CD4-positive, alpha-beta T cell treated with Interleukin-17A for 4 hours (primary cell): ENCODE measurements at places on chromosomes 4 and X.
A peak's percentile ranks its signal among the peaks of the same experiment; 100 is the strongest.

DNA sequence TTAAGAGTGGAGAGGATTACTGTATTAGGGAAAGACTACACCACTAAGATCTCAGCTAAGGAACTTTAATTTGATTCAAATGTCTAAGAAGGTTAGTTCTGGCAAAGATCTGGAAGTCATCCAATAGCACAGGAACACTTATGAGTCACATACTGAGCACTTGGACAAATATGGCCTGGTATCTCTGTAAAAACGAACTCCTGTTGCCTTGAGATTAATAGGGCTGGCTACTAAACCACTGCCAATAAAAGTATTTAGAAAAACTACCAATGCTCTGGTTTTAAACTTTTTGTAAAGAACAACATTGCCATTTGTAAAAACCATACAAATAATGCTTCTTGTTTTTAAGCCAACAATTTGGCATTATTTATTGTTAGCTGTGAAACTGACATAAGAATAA is 70.5 kb downstream of the SEC24D start:
- DNase-seq: no peak

DNA sequence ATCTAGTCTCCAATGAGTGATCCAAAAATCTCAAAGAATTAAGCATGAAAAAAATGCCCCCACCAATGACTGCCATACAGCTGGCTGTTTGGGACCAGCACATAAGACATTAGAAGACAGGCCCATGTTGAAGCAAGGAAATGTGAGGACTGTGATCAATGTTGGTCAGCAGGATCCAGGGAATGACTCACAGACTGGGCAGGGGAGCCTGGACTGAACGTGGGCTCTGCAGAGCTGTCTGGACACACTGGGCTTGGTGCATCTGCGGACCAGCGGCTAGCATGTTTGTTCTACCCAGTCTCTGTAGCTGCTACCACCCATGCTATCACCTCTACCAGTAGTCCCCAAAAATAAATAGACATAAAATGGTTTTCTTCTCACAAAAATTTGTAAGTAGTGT is 108.6 kb downstream of the PALLD start:
- no peak for DNase-seq

DNA sequence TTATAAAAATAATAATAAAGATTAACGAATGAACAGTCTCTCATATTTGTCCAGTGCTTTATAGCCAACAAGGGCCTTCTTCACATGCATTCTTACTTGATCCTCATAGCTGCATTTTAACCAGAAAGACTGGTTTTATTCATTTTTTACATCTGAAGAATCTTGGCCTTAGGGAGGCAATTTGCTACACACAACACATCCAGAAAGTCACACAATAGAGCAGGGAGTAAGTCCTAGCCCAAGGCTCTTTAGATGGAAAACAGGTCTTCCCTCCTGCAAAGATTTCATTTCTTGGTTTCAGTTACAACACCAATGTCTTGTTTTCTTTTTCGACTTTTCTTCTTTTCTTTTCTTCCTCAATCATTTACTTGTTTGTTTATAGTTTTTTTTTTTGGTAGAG is 13.0 kb upstream of the C1GALT1C1 start:
- no peak for DNase-seq

DNA sequence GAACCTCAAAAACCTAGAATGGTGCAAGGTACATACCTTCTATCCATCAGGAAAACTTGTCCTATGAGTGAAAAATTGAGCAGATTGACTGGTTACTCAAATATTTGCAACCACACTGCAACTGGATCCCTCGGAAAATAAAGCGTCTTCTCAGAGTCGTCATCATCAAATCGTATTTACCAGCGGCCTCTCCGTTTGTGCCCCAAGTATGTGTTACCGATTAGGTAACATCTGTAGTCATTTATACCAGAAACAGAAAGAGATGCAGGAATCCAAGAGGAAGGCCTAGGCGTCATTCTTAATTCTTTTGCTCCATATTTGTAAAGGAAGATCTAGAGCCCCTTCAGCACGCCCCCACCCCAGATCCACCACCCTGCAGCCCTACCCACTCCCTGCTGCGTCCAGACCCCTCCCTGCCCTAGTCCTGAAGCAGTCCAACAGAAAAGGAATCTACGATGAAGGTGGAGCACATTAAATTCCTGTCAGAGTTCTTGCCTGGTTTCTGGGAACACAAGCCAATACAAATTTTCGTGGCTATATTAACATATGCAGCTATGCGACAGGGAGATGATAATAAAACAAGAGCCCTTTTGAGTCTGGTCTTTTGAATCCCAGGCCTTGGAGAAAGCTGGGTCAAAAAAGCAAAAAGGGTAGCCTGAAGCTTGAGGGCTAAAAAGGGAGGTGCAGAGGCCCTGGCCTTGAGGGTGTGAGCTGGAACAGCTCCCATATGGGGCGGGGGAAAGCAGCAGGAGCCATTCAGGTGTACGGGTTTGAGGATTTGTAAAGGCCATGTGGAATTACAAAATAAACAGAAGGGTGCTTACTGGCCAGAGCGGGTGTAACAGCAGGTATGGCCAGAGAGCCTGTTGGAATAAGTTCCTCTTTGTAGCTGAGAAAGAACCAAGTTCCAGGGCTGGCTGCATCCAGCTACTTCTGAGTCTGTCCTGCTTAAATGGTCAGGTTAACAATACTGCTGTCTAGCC is 77.0 kb downstream of the ZNF827 start:
- no peak for DNase-seq

- DNase-seq: peak; percentile 48
Measured at GRCh38 chrX:40095583-40096394, 2.0 kb downstream of the BCOR start.

DNA sequence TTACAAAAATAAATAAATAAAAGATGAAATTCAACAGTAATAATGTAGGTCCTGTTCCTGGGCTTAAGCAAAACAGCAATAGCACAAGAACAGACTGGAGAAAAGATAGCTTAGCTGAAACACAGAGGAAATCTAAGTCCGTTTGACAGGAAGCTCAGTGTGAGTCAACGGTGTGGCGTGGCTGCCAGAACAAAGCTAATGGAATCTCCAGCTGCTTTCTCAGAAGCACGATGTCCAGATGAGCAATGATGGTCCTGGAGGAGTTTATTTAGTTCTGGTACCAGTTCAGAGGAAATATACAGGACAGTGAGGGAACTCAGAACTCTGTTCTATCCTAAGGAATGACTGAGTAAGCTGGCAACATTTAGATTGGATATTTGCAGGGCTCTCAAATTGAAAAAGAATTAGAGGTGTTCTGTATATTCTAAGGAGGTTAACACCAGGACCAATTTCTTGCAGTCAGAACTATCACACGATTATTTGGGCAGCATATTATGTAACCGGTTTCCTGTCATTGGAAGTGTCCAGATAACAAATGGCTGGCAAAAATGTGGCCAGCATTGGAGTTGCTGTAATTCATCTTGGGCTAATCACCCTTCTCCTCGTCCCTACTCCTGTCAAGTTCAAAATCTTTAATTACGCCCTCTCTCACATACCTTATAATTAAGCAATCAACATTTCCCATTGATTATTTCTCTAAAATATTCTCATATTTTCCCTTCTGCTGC is 12.7 kb downstream of the GAB3 start:
- peak; percentile 52 for DNase-seq

GRCh38 chr4:133972586-133972985 is 229.0 kb downstream of the PABPC4L start:
- DNase-seq: no peak

DNA sequence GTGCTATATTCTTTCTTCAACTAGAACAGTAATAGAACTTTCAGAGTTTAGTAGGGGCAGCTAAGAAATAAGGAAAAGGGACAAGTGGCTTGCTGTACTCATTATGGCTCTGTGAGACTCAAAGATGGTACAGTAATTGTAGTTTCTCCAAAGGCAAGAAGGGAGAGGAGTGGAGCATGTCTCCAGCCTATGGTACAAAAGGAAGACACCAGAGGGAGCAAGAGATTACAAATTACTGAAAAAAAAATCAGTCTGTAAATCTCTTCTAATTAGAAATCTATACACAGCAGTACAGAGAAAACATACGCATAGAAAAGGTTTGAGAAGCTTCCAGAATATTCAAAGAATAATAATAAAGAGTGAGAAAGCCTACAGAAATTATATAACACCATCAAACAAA is 61.4 kb downstream of the KLHL4 start:
- DNase-seq: no peak

- DNase-seq: no peak
Measured at GRCh38 chr4:165784672-165785071, 88.4 kb upstream of the TLL1 start.

GRCh38 chr4:47010912-47011446 is 17.6 kb upstream of the GABRA4 start:
- DNase-seq: no peak

DNA sequence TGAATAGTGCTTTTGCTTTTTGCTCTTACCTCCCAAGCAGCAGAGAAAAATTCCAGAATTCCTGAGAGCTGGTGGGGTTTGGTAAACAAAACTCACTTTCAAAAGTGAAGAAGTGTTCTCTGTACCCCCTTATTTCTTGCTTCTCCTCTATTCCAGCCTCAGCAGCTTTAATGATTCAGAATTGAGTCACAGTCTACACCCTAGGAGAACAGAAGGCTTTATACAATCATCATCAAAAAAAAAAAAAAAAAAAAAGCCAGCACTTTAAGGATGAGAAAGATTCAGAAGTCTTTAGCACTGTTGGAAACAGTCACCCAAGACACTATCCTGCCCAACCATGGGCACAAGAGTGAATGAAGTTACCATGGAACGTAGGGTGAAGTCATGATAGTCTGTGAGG is 1583.1 kb upstream of the PCDH10 start:
- DNase-seq: no peak

DNA sequence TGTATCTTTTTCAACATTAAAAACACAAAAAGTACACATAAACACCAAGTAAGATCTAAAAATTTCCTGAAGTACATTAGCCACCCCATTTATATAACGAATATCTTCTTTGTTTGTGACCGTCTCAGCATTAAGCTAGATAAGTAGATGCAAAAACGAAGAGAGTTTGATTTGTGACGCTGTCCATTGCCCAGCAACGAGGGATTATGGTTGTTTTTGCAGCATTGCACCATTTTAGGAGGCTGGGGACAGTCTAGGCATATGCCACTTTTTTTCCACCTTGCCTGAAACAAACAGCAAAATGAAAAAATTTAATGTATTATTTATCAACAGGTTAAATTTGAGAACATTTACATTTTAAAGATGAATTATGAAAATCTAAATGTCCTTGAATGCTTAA is 12.0 kb upstream of the IGSF1 start:
- DNase-seq: no peak

DNA sequence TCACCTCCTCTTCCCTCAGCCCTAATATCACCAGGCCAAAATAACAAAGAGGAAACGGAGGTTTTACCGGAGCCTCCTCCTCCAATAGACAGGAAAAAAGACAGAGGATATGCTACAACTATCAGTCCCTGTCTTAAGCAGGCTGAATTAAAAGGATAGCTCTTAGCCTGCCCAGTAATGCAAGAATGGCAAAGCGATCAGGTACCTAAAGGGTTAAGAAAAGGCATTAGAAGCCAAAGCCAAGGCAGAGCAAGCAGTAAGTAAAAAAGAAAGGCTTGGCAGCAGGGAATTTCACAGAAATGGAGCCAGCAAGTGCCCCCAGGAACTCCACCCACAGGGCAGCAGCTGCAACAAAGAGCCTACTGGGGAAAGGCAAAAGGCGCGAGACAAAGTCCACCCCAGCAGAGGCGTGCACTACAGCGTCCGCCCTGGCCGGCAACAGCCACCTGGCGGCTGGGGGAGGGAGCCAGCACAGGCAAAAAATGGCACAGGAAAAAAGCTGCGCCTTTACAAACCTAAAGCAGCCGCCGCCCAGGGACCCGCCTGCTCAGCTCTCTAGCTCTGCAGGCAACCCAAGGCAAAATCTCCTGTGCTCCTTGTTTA is 220.6 kb upstream of the ZC4H2 start:
- no peak for DNase-seq

DNA sequence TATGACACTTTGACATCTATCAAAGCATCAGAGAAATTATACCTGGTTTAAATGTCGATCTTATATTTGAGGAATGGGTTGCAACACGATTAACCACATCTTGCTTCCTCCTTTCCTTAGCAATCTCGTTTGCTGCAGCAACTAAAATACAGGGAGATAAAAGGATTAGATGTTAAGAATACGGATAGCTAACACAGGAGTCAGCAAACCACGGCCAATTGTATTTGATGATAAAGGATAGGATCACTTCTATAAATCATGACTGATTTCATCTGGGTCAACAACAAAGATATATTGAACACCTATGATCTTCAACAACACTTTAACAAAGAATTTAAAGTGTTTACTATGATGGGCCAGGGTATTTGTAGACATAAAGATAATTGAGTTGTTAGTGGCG is 5.0 kb downstream of the MAP7D3 start:
- DNase-seq: no peak

- DNase-seq: no peak
Measured at GRCh38 chrX:542179-542578, 88.4 kb upstream of the SHOX start.

DNA sequence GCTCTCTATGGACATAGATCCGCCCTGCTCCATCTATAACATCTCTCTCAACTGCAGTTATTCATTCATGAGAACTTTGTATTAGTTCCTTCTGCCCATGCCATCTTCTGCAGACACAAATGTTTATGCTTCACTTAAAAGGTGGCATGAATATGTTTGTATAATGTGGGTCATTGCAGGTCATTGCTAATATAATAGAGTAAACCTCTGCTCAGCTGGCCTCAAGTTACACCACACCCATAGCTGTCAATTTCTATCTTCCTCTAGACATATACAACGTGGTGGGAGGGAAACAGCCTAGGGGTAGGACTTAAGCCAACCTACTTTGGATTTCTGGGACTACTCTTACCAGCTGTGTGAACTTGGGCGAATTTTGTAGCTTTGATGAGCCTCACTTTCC is 129.8 kb downstream of the ATXN3L start:
- DNase-seq: no peak

DNA sequence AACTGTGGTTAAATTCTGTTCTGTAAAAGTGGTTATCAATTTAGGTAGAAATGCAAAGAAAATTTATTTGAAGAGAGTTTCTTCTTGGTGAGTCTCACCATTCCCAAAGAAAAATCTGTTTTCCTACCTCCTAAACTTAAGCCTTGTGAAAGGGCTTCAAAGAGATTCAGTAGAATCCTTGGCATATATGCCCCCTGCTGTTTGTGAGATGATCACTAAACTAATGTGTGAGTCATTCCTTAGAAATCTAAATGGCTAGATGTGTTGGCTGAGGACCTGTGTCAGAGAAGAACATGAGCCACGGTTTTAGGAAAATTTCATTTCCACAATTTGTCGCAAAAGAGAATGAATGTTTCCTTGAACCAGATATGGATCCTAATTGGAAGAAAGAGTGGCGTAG is 260.9 kb downstream of the SLC7A11 start:
- no peak for DNase-seq

DNA sequence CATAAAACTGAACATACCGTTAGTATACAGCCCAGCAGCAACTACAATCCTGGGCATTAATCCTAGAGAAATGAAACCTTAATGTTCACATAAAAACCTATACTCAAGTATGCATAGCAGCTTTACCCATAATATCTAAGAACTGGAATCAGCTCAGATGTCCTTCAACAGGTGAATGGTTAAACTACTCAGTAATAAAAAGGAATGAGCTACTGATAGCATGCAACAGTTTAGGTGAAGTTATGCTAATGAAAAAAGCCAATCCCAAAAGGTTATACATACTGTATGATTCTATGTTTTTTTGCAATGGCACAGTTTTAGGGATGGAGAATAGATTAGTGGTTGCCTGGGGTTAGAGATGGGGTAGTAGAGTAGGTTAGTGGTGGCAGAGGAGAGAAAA is 9.3 kb downstream of the HTT start:
- DNase-seq: no peak

- no peak for DNase-seq
Measured at GRCh38 chr4:181508601-181509000, 734.6 kb upstream of the TENM3 start.
